ENCODE measurements at places on chromosomes 5 and 9.

DNA sequence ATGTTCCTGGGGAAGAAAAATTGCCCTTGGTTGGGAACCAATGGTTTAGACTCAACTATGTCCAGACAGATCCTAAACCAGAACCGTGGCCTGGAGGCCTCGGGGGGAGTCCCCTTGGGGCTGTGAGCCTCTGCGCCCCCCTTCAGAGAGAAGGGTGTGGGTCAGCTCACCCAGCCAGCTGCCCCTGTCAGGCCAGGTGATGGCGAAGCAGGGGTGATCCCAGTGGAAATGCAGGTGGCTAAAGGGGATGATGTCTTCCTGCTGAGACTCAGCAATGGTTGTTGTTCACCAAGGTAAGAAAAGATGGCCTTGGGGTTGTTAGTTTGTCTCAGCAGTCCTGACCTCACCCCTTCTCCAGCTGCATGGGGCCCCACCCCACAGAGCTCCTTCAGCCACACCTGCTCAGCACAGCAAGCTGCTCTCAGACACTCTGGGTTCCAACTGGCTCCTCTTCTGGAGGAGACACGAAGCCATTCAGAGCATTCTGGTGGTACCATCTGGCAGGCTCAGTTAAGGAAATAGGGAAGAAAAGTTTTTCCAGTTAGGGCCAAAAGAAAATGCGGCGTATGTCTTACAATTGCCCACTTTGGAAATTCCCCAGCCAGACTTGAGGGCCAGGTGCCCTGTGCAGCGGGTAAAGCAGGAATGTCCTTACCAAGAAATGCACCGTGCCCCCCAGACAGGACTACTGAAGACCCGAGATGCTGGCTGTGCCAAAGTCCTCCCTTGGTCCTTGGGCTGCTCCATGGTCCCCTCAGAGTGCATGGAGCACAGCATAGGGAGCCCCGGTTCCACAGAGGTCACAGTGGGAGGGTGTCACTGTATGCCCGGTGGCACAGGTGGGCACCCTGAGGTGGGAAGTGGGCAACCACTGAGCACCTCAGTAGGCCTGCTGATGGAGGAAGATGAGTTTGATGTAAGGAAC lies 90.2 kb downstream of the NSUN2 start:
- no peak for DNase-seq

- DNase-seq: no peak
Measured at GRCh38 chr9:108041551-108041950, 552.0 kb upstream of the KLF4 start.

DNA sequence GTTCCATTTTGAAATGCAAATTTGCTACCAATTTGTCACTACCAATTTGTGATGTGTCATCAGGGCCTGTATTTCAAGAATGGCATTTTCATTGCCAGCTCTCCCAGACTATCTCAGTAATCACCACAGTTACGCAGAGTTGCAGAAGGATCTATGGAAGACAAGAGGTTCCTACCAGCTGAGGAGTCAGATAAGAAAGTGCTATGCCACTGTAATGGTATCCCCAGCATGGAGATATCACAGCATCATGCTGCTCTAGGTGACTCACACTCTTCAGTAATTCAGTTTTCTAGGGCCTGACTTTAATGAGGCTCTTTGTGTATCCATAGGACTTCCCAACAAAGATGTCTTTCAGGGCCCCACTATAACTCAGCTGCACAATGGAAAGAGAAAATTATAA lies 490.3 kb downstream of the ARHGEF28 start:
- DNase-seq: no peak

DNA sequence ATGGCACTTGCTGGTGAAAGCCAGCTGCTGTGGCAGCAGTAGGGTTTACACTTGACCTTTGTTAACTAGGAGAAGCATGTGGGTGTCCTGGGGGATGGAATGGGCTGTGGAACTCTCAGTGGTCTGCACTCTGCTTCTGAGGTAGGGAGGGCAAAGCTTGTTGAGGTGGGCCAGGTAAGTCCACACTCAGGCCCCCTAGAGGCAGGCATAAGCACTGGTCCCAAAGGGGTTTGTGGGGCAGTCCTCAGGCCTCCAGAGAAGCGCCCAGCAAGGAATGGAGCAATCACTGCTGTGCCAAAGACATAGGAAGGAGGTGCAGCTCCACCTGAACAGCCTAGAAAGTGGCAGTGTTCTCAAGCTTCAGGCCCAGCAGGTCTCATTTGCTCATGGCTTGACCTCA lies 34.7 kb downstream of the INSL4 start:
- no peak for DNase-seq

- peak; percentile 60 for DNase-seq
Measured at GRCh38 chr5:39214912-39215709, 4.3 kb downstream of the FYB1 start.

- DNase-seq: peak; percentile 81
Measured at GRCh38 chr9:33623658-33624586, 99.9 kb downstream of the ANKRD18B start.

DNA sequence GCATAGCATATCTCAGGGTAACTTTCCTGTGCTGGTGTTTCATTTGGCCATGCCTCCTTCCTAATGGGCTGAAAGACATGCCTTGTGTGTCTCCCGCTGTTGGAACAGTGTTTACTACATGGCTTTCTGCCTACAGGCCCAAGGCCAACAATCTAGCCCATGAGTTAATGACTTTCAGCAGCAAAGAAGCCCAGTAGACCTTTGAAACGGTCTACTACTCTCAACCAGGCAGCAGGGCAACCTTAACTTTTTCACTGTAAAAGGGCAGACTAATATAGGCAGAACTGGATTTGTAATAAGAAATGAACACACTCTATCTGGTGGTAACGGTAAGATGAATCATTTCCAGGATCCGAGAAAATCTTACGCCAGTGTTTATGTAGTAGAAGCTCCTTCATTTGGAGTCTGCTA lies 21.0 kb downstream of the C5orf15 start:
- no peak for DNase-seq

- DNase-seq: no peak
Measured at GRCh38 chr5:14388741-14389140, 192.9 kb upstream of the OTULINL start.

- DNase-seq: no peak
Measured at GRCh38 chr5:78727786-78728761, 79.5 kb upstream of the LHFPL2 start.
